ENCODE measurements at places on chromosomes 1 and 21.

GRCh38 chr1:230084408-230085177, 17.6 kb downstream of the GALNT2 start:
- peak; percentile 95 for DNase-seq

- peak; percentile 39 for DNase-seq
Measured at GRCh38 chr1:168341483-168341975, 60.9 kb downstream of the TBX19 start.

DNA sequence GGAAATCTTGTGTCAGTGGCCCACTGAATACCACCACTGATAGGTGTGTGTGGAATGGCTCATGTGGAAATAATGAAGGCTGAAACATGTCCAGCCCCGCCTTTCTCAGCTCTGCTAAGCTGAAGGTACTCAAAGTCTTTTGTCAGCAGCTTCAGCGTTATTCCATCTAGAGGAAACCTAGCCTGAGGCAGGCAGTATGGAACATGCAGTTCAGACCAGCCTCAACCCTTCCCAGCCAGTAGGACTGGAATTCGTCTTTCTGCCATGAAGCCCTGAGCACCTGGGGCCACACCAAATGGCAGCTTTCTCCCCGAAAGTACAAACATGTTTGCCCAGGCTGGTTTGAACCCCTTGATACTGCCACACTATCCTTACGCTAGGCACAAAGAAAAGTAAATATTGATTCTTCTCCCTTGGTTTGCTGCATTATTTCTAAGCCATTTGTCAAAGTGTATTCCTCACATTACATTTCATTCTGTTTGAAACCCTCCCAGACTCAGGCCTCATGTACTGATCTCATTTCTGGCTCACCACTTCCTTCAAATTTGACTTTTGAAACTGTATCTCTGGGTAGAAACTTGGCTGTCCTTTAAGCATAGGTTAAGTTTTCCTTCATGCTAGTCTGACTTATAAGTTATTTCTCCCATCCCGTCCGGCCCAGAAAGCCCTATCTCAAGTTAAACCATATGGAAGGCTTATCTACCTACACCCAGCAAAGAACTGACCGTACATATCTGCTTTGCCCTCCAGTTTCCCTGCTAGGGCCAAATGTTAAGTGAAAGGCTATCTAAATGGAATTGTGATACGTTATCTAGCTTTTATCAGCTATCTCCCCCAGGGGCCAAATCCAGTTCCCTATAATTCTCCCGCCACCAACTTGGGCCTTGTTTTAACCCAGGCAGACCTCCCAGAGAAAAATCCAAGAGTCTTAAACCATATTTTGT, 45.7 kb upstream of the HOOK1 start:
- DNase-seq = no peak

- DNase-seq = no peak
Measured at GRCh38 chr1:234608911-234609690, 877 bp downstream of the IRF2BP2 start.

- DNase-seq = no peak
Measured at GRCh38 chr1:165512816-165513215, 31.0 kb upstream of the LRRC52 start.

All from skeletal muscle cell (primary cell).